Stimulated activated CD8-positive, alpha-beta memory T cell treated with anti-CD3 and anti-CD28 coated beads, Interleukin-15, amount 100 ng/mL, for 48 hours (primary cell): ENCODE measurements at places on chromosomes 2 and 18.

DNA sequence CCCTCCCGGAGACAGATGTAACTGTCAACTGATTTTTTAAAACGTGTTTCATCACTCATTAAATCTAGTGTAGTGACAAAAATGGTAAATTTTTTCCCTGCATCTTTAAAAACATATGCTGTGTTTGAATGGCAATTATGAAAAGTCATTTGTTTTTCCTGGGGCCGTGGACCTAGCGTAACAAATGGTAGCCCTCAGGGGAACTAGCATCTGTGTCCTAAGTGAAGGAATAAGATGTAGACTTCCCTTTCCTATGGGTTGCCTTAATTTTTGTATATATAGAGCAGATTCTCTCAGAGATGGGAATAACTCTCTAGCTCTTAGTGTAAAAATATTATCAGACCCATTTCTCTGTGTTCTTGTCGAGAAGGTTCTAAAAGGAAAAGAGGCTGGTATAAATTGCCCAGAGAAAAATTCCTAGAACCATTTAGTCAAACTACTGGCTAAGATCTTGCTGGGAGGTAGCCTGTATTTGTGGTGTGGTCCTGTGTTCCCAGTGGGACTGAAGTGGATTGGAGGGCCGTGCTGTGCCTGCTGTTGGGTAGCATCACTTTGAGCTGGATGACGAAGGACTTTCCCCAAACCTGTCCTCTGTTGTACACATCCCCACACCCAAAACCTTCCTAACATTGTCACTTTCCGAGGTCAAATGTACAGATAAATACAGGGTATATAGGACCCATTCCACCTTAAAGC lies 85.8 kb downstream of the LIMS1 start:
- no peak for DNase-seq

DNA sequence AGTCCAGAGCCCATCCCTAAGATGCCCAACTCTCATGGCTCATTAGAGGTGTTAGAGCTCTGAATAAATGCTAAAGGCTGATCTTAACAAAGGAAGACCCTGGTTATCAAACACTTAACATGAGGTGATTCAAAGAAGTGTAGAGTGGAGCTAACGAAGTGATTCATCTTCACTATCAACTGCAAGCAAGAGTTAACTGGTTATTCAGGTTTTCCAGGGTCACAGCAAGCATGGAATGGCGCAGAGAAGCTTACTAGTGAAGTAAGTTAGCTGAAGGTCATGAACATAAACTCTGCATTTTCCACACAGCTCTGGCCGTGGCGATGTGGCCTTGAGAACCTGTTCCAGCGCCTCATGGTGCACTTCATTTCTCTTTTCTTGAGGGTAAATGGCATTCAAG lies 17.0 kb downstream of the RND3 start:
- DNase-seq = no peak

DNA sequence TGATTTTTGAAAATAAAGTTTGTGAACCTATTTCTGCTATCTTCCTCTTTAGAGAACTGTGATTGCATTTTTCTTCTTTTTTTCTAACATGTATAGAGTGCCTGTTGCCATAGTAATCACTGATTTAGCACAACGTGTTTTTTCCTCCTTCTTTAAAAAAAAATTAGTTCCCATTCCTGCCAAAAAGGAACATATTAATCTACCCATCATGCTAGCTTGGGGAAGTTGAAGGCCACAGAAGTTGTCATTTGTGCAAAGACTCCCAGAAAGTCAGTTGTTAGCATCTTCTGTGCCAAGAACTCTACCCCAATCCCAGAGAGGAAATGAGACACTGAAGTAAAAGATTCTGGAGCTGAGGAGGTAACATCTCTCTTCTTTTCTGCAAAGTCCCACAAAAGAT lies 57.3 kb downstream of the SLC8A1 start:
- DNase-seq = no peak

DNA sequence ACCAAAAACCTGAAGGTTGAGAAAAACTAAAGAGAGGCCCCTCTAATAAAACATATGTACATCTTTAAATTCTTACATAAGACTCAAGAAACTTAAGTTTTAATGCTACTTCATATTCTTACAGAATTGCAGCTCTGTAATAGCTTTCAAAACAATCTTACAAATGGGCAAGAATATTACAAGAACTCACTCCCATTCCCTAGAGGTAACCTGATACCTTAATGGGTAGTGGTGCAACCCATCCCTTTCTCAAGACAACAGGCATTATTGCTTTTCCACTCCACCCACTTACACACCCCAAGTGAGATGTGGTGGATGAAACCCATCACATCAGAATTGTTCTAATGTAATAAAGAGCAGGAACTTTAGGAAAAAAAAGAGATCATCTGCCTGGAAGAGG lies 103.7 kb downstream of the RBMS1 start:
- DNase-seq = no peak

GRCh38 chr2:62216616-62217015 lies 20.7 kb downstream of the B3GNT2 start:
- no peak for DNase-seq

GRCh38 chr18:31723990-31724711 lies 36.5 kb downstream of the SLC25A52 start:
- DNase-seq = no peak

DNA sequence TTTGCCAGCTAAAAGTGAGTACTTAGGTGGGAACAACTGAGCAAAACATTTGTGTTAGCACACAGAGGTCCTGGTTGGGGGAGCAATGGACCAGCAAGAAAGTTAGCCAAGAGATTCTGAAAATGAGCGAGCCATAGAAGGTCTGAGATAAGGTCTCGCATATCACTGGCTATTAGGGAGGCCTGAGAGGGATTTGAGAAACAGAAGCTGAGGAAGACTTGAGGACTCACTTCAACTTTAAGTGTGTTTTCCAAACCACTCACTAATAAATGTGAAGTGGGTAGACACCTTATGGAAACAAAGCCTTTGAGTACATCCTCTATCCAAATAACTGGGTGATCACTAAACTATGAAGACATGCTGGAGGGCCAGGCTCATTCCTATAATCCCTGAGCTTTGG lies 958.5 kb downstream of the DPP10 start:
- no peak for DNase-seq

- no peak for DNase-seq
These were observed 59.4 kb upstream of the HAAO start for GRCh38 chr2:42851740-42852250.

GRCh38 chr18:10386956-10387355 lies 67.5 kb upstream of the APCDD1 start:
- no peak for DNase-seq

DNA sequence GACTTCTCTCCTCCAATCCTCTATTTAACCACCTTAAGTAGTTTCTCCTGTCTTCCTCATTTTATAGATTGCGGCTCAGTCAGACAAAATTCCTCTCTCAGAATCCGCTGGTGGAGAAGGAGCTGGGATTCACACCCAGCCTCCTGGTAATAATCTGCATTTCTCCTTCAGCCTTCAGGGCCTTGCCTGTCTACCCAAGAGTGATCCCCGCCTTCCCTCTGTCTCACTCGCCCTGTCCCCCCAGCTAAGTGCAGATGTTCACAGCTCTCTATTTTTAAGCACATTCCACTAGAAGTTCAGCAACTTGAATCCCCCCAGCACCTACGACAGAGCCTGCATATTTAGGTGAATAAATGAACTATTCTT lies 212.5 kb upstream of the HAAO start:
- DNase-seq = no peak

- no peak for DNase-seq
These were observed 167.2 kb downstream of the TCF4 start for GRCh38 chr18:55420665-55421307.

- DNase-seq = no peak
These were observed 4.8 kb upstream of the PARD6G start for GRCh38 chr18:80252136-80252535.

GRCh38 chr18:15165048-15165447 lies 417.1 kb downstream of the ANKRD30B start:
- no peak for DNase-seq

DNA sequence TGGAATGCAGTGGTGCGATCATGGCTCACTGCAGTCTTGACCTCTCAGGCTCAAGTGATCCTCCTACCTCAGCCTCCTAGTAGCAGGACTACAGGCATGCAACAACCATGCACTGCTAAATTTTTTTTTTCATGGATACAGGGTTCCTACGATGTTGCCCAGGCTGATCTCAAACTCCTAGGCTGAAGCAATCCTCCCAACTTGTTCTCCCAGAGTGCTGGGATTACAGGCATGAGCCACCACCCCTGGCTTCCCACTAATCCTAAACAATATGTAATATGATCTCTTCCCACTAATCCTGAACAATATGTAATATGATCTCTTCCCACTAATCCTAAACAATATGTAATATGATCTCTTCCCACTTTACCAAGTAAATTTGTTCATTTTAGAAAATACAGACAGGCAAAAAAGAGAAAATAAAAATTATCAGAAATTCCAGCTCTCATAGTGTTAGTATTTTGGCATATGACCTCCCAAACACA lies 33.7 kb upstream of the C18orf32 start:
- DNase-seq = no peak

GRCh38 chr2:80531319-80531718 lies 226.8 kb upstream of the LRRTM1 start:
- no peak for DNase-seq

- no peak for DNase-seq
These were observed 188.7 kb upstream of the ZEB2 start for GRCh38 chr2:144708626-144709025.

DNA sequence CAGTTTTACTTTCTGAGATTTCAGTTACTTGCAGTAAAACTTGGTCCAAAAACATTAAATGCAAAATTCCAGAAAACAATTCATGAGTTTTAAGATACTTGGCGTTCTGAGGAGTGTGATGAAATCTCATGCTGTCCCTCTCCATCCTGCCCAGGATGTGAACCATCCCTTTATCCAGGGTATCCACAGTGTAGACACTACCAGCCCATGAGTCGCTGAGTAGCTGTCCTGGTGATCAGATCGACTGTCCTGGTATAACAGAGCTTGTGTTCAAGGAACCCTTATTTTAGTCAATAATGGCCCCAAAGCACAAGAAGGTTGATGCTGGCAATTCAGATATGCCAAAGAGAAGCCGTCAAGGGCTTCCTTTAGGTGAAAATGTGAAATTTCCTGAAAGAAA lies 3.2 kb downstream of the SP100 start:
- no peak for DNase-seq

DNA sequence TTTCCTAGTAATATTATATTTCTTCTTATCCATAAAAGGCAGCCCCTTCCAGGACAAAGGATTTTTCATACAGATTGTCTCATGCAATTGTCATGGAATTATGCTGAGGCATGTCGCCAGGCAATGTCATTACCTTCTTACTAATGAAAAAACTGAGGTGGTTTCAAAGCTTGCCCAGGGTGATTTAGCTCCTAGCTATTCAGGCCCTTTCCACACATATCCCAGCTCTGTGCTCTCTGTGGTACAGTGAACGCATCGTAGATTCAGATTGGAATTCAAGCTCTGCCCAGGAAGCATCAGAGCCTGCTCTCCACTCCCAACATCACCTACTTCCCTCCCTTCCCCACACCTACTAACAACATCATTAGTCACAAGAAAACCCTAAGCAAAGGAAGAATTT lies 60.1 kb downstream of the ATP8B1 start:
- DNase-seq = no peak

DNA sequence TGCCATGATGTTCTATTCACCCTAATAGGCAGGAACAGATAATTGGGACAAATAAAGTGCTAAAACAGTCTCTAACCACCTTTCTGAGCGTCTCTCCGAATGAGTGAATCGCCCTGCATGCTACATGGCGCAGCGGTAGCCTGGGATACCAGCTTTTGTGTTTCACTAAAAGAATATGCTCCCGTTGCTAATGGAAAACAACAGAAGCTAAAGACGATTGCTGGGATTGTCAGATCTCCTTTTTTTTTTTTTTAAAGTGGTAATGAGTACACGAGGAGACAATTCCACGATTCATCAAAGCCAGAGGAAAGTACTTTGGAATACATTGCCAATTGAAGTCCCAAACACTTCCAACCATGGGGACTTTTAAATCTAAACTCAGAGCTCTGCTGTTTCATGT lies 1815.3 kb upstream of the CELF4 start:
- no peak for DNase-seq
